ENCODE measurements at places on chromosomes 16 and 17.

DNA sequence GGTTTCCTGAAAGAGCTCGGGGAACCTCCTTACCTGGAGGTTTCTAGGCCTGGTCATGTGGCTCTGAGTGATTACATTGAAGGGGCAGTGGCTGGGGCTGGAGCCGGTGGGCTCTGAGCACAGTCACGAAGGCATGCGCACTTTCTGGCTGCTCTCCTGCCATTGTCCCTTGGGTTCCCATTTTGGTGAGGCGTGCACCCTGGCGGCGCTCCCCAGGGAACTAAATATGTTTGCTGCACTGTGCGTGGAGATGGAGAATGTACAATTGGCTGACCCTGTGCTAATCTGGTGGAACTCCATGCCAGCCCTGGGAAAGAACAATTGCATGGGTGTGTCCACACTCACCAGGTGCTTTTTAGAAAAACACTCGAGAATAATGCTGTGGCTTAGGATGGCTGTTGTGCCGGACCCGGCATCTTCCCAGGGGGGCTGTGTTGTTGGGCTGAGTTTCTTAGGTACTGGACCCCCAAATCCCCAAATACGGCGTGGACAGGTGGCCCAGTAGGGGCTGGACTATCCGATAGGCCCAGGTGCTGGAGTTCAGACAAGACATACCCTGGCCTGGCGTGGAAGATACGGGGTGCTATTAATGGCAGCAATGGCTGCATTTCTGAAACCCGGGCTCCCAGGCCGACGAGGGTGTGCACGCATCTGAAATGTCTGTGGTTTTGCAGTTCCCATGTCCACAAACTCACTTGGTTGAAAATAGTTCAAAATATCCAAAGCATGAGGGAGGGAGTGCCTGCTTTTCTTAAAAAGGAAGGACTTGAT lies 230.5 kb downstream of the SEC14L1 start:
- DNase-seq, result no peak

- DNase-seq, result no peak
Observed at GRCh38 chr17:76701471-76701967, 9.2 kb downstream of the MXRA7 start.

GRCh38 chr16:8863594-8864424 lies 5.0 kb downstream of the CARHSP1 start:
- DNase-seq, result no peak

- DNase-seq, result no peak
Observed at GRCh38 chr17:20214794-20215193, 205.6 kb downstream of the SPECC1 start.

GRCh38 chr17:41813152-41813680 lies 412 bp downstream of the FKBP10 start:
- no peak for DNase-seq

DNA sequence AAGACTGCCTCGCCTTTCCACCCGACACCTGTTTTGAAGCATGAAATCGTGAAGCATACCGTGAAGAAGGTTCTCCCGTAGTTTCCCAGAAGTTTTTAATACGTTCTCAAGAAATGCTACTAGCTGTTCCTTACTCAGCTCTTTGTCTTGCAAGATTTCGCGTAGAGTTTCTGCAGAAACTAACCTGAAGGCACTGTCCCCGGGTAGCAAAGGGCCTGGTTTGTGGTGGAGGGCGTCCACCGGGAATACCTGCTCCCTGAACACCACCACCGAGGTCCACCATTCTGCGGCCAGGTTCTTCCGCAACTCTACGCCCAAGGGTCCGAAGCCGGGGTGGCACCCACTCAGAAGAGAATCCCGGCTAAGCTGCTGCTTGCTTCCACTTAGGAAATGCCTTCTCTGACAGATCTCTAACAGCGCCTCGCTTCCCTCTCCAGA lies 487 bp downstream of the POLG2 start:
- DNase-seq, result no peak
